ENCODE measurements at places on chromosomes 6 and 20.
A peak's percentile ranks its signal among the peaks of the same experiment; 100 is the strongest.

DNA sequence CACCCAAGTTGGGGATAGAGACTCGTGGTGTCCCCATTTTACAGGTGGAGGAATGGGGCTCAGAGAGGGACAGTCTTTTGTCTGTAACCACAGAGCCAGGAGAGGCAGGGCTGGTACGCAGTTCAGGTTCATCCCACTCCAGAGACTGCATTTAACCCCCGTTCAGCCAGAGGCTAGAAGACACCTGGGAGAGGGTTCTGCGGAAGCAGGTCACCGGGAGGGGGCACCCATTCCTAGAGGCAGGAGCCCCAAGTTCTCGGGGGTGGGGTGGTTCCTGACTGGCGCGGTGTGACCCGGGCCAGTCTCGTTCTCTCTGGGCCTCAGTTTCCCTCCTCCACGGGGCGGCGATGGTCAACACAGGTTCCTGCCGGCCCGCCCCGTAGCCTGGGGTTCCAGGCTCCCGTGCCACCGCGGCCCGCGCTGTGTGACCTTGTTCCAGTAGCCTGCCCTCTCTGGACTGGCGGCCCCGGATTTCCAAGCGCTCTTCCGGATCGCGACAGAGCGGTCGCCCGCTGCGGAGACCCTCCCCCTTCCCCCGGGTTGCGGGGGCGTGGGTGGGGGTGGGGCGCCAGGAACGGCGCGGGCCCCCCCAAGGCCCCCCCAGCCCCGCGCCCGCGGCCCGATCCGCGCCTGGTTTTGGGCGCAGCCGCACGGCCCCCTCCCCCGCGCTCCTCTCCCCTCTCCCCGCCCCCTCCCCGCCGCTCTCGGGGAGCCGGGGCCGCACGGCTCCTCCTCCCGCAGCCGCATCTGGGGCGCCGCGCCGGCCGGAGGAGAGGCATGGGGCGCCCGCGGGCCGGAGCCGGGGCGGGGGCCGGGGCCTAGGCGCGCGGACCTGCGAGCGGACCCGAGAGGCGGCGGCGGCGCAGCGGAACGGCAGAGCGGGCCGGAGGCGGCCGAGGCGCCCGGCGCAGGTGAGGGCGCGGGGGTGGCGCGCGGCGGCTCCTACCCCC is at the start of gene DLGAP4:
Gene DLGAP4 (plus strand): TSS at position 738 of the 950 bp plus-strand sequence. CDS start 125,379 bp downstream, outside the sequence.
- no peak for DNase-seq

- peak; percentile 40 for DNase-seq
These were observed 1.4 kb downstream of the STAU1 start for GRCh38 chr20:49186535-49187329.

- DNase-seq = no peak
These were observed 39.4 kb downstream of the TOX2 start for GRCh38 chr20:43953919-43954592.

DNA sequence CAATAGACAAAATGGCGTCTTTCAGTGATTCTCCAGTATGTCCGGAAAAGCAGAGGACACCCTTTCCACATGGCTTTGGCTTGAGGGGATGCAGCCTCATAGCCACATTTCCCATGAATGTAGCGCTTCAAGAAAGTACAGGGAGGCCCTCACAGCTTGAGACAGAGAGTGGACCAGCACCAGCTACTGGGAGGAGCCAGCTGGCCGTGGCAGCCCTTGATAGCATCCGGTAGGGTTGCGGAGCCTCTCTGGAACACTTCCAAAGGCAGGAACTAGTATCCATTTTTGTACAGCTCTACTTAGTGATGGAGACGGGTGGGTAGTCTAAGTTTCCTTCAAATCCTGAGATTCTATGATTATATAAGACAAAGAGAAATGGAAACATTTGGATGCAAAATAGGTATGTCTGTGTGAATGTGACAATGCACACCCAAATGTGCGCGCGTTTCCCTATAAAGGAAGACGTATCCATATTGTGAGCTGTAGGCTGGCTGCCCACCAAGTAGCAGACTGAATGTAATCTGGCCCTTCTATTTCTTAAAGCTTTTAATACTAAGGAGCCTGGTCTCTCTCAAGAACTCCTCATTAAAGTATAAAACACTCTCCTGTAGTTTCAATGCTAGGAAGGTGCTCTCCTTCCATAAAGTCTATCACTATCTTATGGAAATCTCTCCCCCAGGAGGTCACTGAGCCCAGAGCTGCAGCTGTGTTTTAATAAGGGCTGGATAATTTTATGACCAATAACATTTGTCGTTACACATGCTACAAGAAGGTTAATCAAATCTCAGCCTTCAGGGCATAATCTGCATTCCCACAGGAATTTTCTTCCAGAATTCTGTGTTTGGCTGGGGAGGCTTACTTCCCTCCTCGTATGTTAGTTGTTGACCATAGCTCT is 74.0 kb downstream of the SOBP start:
- no peak for DNase-seq

DNA sequence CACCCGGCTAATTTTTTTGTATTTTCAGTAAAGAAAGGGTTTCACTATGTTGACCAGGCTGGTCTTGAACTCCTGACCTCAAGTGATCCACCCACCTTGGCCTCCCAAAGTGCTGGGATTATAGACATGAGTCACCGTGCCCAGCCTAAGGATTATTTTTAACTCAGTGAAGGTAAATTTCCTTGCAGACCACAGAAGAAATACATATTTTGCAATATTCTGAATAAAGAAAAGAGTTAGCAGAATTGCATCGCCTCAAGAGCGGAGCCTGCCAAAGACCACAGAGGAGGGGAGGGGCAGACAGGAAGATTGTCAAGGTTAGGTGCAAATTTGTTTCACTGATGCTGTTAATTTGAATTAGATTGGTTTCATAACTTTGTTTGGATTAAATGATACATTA is 47.4 kb downstream of the SOD2 start:
- no peak for DNase-seq

DNA sequence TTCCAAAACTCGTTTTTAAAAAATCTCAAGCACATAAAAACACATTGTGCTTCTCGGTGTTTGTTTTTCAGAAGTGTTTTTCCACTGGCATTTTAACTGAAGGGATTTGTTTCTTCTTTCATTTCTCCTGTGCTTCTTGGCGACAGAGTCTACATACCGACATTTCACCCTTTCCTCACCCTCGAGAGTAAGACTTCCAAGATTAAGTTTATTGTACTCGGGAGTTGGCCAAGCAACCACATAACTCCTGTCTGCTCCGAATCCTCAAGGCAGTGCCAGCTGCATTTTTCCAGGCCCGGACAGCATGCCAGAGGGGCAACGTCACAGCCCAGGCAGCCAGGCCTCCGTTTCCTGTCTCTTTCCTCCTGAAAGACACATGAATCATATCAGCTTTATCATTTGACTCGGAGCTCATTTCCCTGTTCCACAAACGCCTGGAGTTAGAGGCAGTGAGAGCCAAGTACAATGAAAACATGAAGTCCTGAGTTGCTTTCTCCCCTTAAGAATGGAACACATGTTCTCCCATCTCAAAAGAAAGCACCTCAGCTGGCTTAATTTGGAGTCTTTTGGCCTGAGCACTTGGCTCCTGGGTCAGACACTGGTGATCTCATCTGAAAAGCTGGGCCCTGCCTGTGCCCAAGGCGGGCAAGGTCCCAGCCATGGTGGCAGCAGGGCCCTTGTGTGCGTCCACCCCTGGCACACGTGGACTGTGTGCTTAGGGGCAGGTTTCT is 23.2 kb upstream of the FAM50B start:
- DNase-seq = no peak

GRCh38 chr6:145895802-145896201 is 68.4 kb downstream of the SHPRH start:
- DNase-seq = no peak

- no peak for DNase-seq
These were observed 5.1 kb downstream of the KIAA1755 start for GRCh38 chr20:38255393-38255792.

DNA sequence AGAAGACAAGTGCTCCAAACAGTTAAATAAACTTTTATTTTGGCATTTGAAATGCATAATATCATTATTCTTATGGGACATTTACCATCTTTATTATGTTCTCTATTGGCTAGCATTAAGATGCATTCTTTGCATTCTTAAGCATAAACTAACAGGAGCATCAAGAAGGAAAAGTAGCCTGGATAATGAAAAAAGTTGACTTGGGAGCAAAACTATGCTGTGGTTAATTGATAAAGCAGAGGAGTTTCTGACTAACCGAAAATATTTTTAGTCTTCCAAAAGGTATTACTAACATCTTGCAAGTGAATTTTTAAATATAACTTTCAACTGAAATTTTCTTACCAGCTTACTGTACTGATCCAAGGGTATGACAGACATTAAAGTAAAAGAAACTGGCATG is 140.3 kb downstream of the FLRT3 start:
- no peak for DNase-seq

Measured in CD4-positive, alpha-beta T cell (primary cell).